CD4-positive, alpha-beta T cell treated with Interleukin-12 subunit alpha and Interleukin-12 subunit beta, for 1 hour (primary cell): ENCODE measurements at places on chromosomes 7 and 10.

DNA sequence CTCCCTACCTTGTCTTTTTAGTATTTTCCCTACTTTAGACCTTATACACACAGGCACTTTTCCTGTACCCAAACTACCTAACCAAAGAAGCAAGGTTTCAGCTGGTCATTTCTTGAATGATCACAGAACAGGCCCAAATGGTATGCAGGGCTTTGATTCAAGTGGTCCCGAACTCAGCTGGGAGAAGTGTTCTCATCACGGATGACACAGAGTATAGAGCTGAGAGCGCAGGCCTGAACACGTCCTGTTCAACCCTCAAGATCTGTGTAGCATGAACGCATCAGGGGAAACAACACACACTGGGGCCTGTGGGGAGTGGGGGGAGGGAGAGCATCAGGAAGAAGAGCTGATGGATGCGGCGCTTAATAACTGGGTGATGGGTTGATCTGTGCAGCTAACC lies 318.2 kb downstream of the SFMBT2 start:
- DNase-seq: no peak

DNA sequence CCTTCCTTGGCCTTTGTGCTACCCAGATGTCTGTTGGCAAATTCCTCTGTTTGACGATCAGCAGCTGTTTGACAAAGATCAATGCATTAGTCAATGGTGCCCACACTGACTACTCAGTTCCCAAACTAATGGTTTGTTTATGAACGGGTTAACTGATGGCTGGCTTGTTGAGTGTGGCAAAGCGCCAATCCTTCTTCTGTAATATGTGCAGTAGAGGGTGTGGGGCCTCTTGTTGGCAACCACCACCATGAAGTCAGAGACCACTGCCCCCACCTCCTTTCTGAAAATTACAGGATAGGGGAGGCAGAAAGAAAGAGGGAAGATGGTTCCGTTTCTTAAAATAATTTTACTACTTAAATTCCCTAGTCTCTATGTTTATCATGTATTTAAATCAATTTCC lies 2.6 kb upstream of the PLCE1 start:
- DNase-seq: no peak

DNA sequence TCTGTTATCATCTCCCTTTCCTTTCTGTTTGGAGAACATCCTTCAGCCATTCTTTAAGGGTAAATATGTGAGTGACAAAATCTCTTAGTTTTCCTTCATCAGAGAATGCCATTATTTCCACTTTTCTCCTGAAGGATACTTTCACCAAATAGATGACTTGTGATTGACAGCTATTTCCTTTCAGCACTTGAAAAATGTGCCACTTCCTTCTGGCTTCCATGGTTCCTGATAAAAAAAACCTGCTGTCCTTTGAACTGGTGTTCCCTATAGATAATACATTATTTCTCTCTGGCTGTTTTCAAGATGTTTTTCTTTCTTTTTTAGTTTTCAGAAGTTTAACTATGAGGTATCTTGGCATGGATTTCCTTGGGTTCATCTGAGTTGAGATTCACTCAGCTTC lies 79.7 kb downstream of the TBXAS1 start:
- no peak for DNase-seq

DNA sequence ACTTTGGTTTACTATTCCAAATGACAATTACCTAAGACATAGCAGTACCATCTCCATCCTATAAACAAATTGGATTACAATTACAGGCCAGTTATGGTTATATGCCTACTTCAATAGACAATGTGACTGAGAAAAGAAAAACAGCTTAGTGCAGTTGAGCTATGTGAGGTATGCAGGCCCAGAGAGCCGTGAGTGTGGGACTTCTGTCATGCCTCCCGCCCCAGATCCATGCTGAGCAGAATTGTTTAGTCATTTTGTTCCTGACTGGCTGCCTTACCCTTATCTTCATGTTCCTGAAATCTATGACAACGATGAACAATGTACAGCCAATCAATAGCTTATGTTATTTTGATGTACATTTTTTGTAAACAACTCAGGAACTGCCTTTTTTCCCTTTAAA lies 21.7 kb downstream of the LARP4B start:
- no peak for DNase-seq

DNA sequence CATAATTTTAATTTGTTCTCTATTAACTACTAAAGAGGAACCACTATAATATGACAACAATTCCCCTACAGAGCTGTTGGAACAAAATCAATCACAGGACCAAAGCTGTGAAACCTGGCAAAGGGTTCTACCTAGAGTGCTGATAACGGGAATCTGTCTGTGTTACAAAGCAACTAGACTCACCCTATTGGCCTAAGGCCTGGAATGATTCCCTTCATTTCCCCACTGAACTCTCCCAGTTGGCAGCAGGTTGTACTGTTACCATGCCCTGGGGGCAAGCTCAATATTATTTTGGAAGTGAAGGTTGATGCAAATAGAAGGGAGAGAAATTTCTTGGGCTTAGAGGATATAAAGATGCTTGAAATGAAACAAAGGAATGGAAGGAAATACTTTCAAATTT lies 81.8 kb downstream of the SEMA3A start:
- DNase-seq: no peak

DNA sequence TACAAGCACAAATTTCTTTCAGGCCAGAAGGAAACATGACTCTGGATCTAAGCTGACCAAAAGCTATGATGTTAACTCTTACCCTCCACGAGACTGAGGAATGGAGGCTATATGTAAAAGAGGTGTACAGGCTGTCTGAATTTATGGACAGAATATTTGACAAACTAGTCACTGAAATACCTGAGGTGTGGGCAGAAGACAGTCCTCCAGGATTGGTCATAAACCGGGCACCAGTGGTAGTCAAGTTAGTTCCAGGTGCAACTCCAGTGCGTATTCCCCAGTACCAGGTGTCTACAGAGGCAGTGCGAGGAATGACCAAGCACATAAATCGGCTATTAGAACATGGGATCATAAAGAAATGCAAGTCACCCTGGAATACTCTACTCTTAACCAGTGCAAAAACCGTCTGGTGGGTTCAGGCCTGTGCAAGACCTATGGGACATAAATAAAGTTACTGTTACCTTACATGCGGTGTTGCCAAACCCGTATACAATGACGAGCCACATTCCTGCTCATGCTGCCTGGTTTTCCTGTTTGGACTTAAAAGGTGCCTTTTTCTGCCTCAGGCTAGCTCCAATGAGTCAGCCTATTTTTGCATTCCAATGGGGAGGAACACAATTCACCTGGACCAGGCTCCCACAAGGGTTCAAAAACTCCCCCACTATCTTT lies 6.7 kb upstream of the CYREN start:
- DNase-seq: no peak

DNA sequence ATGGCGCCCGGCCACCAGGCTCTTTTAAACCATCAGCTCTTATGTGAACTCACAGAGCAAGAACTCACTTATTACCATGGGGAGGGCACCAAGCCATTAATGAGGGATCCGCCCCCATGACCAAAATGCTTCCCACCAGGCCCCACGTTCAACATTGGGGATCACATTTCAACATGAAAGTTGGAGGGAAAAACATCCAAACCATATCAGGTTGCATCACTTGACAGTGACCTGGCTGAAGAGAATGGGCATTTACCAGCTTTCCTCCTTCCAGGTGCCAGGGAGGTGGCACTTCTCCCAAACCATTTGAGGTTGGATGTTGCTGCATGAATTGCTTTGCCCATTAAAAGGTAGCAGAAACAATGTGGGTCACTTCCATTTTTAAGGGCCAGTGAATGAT lies 115.6 kb upstream of the TNS3 start:
- no peak for DNase-seq

- no peak for DNase-seq
These were observed 368.9 kb downstream of the SORCS1 start for GRCh38 chr10:106795619-106796018.
